ENCODE measurements at places on chromosomes 5 and 9. TPM values are rescaled to one million over a fixed set of nuclear protein-coding genes. Genes with fewer than 3 reads are reported as not detected.
A peak's percentile ranks its signal among the peaks of the same experiment; 100 is the strongest.

- DNase-seq, result no peak
These were observed 68.2 kb downstream of the PHF2 start for GRCh38 chr9:93644397-93645088.

- DNase-seq, result peak; percentile 80
These were observed 85.2 kb upstream of the HTR4 start for GRCh38 chr5:148739524-148739923.

- no peak for DNase-seq
These were observed 184.2 kb downstream of the EFNA5 start for GRCh38 chr5:107486489-107486888.

- DNase-seq, result peak; percentile 75
These were observed 10.3 kb upstream of the CCIN start for GRCh38 chr9:36158917-36159316.

- no peak for DNase-seq
These were observed 17.7 kb downstream of the MARVELD2 start for GRCh38 chr5:69432412-69433206.

- DNase-seq, result no peak
These were observed 260.4 kb downstream of the FANCC start for GRCh38 chr9:95057101-95057500.

DNA sequence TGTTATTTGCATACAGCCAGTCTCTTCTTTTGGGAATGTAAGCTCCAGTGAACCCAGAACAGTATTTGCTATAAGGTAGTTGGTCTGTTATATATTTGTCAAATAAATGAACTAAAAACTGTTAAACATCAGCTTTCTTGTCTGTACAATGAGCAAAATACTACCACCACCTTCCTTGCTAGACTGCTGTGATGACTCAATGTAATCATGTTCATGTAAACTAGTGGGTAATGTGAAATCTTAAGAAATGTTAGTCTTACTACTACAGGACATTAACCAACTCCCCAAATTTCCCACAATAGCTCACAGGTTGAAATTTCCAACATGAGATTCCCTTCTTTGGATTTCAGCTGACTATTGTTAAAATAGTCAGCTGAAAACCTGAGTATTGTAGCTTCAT lies 176.1 kb downstream of the TRPM3 start:
- no peak for DNase-seq

DNA sequence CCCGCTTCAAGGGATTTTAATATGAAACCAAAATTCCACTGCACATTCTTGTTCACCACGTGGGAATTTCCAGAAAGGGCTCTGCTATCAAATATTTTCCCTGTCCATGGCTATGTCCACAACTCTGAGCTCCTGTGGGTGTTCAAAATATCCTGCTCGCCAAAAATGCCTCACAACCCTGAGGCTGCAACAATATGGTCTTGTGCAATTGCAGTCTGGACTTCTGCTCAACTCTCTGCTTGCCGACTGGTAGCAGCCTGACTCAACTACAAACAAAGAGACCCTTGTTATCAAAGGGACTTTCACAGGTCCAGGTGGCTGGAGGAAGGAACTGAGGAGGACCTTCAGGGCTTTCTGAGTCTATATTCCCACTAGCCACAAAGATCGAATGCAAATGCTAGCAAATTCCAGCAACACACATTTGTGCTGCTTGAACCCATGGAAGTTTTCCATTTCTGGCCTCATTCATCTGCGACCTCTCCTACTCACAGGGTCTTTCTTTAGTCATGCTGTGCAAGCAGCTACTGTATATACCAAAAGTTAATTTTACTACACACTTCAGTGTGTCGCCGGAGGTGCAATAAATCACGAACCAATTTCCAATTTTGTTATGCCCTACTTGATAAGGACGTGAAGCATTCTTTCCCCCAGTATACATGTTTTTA lies 169.2 kb upstream of the SLC30A5 start:
- peak; percentile 49 for DNase-seq

DNA sequence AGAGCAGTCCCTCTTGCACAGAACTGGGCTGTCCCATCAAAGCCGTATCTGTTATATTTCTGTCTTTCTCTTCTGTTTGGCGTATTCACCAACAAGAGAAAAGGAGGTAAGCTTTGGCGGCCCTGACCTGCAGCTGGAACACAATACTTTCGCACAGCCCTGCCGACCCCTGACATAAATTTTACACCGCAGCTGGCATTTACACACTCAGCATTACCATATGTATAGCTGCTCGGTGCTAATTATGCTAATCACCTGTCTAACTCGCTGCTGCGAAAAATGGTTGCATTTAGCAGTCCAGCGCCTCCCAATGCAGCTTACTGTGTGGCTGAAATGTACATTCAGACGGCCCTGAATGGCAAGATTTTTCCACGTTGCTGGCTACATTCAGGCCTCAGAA lies 20.8 kb downstream of the PTCH1 start:
- DNase-seq, result peak; percentile 21

DNA sequence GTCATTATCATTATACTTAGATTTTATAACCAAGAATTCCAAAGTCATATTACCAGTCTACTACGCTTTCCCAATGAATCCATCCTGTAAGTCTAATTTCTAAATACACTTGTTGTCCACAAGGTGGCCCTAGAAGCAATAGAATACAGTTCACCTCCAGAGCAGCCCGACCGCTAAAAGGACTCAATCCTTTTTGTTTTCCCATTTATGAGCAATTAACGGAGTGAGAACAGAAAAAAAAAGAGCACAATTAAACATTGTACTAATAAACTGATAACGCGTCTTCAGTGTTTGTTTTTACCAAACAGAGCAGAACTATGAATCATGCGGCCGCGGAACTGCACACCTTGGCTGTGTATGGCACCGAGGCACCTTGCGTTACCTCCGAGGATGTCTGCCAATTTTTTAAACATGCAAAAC lies 160.7 kb upstream of the DAPK1 start:
- peak; percentile 56 for DNase-seq

DNA sequence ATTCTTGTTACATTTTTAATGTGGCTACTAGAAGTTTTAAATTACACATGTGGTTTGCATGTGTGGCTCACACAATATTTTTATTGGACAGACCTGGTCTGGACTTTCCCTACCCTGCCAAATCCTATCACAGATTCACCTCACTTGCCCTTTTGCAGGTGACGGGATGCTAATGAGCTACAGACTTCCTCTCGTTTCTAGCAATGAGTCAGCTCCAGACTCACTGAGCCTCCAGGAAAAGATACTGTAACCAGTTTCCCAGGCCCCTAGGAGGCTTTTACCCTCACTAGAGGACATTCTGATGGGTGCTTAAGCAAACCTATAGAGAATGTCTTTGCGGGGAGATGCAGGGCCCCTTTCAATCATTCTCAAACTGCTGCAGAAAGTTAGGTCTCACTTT lies 135.4 kb downstream of the WDR41 start:
- DNase-seq, result no peak

DNA sequence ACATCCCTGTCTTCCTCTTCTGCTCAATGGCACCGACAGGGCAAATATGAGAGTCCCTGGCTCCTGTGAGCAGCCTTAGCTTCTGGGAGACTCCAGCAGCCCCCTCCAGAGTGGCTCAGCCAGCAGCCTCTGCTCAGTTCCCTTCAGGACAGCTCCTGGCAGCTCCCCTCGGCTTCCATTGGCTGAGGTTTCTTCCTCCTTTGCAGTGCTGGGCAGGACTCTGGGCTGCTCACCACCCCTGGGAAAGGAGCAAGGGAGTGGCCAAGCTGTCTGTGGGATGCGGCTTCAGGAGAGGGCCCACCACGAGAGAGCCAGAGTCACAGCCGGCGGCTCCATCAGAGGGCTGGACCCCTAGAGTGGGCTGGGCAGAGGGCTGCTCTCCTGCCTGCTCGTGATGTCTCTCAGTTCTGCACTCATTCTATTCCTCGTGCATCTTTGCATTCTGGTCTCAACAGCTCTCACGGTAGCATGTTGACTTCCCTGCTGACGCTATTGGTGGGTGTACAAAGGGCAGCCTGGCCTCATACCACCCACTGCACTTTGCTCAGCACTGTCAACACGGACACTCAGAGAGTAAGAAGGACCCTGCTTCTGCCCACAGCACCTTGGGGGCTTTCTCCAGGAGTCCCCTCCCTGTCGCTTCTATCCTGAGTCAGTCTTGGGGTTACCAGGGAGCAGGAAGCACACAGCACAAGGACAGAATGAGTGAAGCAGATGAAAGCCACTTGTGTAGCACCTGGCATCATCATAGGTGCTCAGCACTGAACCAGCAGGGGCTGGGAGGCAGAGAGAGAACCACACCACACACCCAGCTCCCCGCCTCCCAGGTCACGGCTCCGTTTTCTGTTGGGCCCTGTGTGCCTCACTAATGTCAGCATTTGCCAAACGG lies 80.9 kb upstream of the ALDH1B1 start:
- no peak for DNase-seq

DNA sequence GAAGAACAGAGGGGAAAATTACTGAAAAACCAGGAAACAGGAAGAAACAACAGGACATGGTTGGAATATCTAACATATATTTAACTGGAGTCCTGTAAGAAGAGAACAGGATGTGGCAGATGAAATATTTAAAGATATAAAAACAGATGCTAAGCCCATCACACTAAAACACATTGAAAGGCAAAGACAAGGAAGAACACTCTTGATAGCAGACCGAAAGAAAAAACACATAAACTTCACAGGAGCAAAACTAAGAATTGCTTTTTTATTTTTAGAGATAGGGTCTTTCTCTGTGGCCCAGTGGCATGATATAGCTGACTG lies 324.4 kb upstream of the ARRDC3 start:
- no peak for DNase-seq

DNA sequence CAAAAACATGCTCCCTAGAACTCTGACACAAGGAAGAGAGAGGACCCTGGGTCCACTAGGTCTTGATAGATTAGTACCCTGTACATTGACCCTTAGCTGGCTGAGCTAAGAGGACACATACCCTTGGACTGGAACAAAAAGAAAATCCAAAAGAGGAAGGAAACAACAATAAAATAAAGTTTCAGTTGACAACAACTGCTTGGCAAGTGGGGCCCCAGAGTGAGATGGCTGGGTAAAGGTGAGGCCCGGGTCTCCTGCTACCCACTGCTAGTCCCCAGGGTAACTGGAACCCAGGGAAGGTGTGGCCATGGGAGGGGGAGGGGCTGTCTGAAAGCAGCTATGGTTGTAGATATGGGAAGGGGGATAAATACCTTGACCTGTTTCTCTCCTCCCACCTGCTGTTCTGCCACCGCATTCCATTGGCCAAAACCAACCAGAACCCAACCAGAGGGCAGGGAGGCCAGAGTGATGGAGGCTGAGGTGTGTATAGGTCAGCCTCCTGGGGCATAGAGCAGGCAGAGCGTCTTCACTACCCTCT lies 11.7 kb downstream of the TAL2 start:
- no peak for DNase-seq

- DNase-seq, result peak; percentile 32
These were observed 353.7 kb downstream of the CETN3 start for GRCh38 chr5:90055831-90056328.

DNA sequence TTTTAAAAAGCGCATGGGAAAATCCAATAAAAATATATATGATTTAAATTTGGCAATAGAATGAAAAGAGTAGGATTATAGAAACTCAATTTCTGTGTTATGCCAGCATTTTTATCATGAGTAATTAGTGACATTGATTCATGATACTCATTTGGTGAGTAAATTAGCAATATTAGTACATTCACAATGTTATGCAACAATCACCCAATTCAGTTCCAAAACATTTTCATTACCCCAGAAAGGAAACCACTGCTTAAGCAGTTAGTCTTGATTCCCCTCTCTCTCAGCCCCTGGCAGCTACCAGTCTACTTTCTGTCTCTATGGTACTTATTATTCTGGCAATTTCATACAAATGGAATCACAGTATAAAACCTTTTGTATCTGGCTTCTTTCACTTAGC lies 27.0 kb downstream of the OSMR start:
- no peak for DNase-seq

- DNase-seq, result peak; percentile 63
These were observed 84.5 kb downstream of the FOXD1 start for GRCh38 chr5:73363911-73364730.

DNA sequence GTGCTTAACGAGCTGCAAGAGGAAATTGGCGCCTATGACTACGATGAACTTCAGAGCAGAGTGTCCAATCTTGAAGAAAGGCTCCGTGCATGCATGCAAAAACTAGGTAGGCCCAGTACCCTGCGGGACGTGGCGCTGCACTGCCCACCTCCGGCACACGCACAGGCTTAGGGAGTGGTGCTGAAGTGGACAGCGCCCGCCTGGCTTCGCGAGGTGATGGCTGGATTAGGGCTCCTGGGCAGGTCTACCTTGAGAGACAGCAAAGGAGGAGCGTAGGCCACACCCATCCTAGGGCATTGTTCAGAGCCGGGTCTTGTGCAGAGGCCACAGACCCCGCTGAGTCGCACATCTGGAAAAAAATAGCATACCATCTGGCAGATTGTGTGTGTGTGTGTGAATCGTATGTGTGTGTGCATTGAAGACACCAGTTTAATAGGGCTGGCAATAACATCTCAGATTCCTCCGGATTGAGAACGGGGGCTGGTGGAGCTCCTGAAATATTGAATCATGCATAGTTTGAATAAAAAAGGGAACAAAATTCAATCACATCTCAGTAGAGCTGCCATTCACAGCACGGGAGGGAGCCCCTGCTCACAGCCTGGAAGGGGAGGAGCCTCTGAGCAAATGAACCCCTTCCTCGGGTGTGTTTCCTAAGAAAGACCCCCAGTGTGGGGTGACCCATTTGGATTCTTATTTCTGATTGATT lies 11.1 kb downstream of the OLFM1 start:
- DNase-seq, result no peak

- DNase-seq, result no peak
These were observed 93.1 kb downstream of the NUDT12 start for GRCh38 chr5:103469288-103470040.

DNA sequence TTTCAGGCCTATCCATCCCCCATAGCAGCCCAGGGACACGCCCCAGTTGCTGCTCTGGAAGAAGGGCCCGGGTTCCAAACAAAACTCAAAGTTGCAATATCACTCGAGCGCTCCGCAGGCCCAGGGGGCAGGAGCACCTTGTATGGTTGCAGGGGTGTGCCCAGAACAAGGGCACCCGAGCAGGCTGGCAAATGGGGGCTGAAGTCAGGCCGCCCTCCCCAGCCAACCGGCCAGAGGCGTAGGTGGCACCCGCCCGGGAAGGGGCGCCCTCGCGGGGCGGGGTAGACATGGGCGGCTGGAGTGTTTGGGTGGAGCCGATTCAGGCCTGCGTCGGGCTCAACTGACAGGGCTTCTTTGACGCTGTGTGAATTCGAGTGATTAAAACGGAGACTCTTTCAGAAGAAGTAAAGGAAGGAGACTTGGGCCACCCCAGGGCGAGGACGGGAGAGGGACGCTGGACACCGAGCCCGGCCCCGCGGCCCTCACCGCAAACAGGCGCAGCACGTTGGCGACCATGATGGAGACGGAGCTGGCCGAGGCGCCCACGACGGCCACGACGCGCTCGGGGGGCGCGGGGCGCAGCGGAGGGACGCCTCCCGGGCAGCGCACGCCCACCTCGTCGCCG lies 1.1 kb downstream of the GRM6 start:
- peak; percentile 57 for DNase-seq

- no peak for DNase-seq
These were observed 27.8 kb upstream of the ALDOB start for GRCh38 chr9:101463397-101463796.

- DNase-seq, result no peak
These were observed 19.2 kb downstream of the RNF130 start for GRCh38 chr5:180052211-180052818.

Gene SLC6A19
- not detected for total RNA-seq

Gene NSUN2
- total RNA-seq, result 39.4 TPM

Gene HNRNPK
- total RNA-seq, result 514 TPM

Gene WDR38
- not detected for total RNA-seq

Gene SPATA31C1
- not detected for total RNA-seq

Gene PCDHA4
- total RNA-seq, result 0.88 TPM

Gene OR4F3
- total RNA-seq, result 0.29 TPM

Gene FYB1
- total RNA-seq, result under 0.01 TPM

Gene GM2A
- 42.1 TPM for total RNA-seq

Gene GNE
- 25.3 TPM for total RNA-seq
